ENCODE measurements at places on chromosomes 6 and 20.

- DNase-seq: no peak
Measured at GRCh38 chr6:116406678-116407345, 36.1 kb downstream of the DSE start.

DNA sequence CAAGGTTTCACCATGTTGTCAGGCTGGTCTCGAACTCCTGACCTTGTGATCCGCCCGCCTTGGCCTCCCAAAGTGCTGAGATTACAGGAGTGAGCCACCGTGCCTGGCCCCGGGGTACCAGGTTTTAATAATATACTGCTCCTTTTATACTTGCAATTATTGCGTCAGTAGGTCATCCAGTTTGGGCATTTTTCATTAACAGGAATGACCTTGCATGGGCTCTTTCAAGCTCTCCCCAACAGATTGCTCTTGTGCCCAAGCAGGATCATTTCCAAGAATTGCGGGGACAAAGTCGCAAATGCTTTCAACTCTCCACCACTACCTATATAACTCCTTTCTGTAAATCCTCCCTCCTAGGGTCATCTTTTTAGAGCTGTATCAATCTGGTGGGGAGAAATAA is 23.8 kb downstream of the STK38 start:
- no peak for DNase-seq

DNA sequence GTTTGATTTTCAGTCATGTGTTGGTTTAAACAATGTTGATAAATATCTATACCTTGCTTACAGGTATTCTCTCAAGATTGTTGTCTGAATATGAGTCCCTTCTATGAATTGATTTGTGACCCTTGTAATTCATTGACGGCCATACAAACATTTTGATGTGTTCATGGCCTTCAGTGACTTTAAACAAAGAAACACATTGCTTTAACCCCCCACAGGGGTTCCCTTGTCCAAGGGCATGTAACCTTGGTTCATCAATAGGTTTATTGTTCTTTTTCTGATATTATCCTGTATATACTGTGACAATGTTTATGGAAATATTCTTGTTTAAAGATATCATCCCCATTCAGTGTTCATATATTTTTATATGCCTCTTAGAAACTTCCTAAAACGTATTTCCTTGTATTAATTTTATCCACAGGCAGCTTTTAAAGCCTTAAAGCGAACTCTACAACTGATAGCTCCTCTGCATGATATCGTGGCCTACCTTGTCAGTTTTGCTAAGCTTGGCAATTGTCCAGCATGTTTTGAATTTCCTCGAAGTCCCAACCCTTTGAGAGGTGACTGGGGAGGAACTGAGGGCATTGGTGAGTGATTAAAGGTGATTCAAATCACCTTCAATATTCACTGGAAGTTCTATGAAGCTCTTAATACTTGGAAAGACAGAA is 87.0 kb downstream of the CD164 start:
- no peak for DNase-seq

GRCh38 chr6:151722342-151722741 is 85.1 kb upstream of the ESR1 start:
- no peak for DNase-seq

DNA sequence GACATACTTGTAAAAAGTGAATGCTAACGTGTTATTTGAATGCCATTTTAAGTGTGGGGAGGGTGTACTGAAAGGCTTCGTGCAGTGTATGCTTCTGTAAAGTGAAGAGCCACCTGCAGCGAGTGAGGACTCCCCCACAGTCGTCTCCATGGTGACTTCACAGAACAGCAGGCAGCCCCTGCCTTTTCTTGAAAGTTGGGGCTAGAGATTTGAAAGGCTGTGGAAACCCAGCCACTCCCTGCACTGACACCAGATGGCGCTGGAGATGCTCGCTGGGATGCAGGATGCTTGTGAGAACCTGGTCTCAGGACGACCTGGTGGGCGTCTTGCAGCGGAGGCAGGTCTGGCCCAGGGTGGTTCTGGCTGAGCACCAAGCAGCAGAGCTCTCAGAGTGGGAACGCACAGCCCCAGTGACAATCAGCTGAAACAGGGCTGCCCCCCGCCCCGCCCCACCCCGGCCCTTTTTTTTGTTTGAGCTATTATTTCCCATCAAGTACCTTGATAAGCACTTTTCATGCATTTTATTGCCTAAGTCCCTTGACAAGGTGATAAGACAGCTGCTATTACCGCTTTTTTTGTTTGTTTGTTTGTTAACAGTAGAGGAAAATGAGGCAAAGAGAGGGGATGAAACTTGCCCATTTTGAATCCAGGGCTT is 150.3 kb downstream of the SYCP2 start:
- no peak for DNase-seq

DNA sequence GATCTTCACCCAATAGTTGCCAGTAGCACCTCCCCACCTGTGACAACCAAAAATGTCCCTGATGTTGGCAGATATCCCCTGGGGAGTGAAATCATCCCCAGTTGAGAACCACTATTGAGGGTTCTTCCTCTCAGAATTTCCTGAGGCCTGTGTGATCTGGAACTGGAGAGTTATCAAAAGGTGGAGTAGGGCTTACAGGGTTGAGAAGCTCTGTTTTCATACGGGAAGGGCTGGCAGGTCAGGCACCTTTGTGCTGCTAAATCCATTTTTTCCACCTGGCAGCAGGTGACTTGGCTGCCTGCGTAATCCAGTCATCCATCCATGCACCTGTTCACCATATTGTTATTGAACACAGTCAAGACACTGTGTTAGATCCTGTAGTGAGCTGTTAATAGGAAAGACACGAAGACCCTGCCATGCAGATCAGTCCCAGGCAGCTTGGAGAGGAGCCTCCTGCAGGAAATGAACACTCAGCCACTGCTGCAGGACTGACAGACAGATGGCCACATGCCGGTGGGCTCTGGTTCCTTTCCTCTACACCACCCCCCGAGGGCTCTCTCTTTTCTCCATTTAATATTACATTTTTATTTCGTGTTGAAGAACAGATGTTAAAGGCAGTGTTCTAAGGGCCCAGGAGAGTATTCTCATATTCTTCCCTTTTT is 5.4 kb downstream of the DUSP22 start:
- peak; percentile 64 for DNase-seq

DNA sequence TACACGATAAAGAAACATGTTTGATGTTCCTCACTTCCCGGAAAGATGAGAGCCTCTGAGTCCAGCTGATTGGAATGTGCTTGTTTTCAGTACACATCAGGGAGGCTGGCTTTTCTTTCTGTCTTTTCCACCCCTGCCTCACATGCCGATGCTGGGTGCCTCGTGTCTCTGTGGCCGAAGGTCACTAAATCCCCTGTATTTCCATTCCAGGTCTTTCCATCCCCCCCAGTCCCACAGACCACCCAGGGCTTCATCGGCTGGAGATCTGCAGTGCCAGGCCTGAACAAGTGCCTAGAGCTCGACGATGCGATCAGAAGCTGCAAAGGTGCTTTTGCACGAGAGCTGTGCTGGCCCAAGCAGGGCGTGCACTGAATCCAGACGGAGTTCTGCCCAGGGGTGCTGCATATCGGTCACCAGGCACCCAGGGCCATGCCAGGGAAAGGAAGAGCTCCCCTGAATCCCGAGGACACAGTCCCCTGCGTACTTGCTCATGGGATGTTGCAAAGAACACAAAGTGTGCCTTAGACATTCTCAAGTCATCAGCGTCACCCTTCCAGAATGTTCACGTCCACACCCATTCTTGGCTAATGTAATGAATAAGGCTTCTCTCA is 67.9 kb downstream of the ANKRD60 start:
- no peak for DNase-seq

DNA sequence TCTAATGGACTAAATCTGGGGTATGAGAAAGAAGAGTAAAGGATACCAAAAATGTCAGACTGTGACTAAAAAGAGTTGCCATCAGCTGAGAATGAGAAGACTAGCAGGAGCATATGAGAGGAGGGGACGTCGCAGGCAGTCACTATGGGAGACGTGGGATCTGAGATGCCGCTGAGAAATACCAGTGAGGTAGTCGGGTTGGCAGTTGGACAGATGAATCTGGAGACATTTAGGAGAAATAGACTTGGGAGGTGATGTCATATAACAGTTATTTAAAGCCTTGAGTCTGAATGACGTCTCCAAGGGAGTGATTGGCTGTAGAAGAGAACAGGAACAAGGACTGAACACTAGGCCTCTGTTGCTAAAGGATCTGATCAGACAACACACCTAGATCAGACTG is 51.5 kb upstream of the TRIM26 start:
- DNase-seq: no peak

DNA sequence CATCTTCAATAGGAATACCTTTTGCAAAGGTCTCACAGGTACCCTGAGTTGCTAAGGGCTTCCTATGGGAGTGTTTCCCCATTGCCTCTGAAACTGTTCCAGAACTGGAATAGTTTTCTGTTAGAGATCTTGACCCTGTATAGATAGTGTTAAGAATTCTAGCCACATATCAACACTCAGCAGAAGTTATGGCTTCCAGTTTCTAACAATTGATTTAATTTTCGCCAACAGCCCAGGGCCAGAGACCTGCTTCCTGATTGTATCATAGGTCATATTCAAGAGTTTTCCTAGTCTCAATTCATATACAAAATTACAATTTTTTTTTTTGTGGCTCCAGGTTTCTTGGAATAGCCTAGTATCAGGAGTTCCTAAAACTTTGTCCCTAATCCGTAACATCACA is 61.0 kb downstream of the PXDC1 start:
- DNase-seq: no peak

DNA sequence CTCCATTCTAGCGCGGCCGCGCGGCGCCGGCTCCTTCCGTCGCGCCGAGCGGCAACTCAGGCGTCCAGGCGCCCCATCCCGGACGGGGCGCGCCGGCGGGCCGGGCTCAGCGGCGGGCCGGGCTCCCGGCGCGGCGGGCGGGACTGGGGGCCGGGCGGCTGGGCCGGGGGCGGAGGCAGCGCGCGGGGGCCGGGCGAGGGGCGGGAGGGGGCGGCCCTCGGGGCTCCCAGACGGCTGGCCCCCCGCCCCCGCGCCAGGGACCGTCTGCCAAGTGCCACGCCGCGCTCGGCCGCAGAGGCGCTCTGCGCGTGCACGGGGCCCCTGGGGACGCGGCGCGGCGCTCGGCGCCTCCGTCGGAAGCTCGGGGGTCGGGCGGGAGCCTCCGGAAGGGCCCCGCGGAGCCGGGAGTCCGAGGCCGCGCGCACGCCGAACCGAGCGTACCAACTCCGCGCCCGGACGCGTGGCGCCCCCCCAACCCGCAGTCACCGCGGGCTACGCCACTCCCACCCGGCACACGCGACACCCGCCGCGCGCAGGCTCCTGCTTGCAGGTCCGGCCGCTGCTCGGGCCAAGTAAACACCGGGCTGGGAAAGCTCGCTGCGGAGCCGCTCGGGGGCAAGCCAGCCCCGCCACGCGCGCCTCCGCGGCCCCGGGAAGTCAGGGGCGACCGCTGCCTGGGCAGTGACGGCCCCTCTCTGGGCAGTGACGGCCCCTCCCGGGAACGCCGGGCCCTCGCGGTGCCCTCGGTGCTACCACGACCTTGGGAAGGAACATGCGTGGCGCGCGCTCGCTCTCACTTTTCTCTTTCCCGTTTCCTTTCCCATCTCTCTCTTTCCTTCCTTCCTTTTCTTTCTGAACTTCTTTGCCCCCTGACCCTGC is at the start of gene PREX1:
PREX1 (minus strand) TSS at position 145 of the 879 bp plus-strand sequence; CDS start at position 6, 139 bp downstream.
- peak; percentile 92 for DNase-seq

DNA sequence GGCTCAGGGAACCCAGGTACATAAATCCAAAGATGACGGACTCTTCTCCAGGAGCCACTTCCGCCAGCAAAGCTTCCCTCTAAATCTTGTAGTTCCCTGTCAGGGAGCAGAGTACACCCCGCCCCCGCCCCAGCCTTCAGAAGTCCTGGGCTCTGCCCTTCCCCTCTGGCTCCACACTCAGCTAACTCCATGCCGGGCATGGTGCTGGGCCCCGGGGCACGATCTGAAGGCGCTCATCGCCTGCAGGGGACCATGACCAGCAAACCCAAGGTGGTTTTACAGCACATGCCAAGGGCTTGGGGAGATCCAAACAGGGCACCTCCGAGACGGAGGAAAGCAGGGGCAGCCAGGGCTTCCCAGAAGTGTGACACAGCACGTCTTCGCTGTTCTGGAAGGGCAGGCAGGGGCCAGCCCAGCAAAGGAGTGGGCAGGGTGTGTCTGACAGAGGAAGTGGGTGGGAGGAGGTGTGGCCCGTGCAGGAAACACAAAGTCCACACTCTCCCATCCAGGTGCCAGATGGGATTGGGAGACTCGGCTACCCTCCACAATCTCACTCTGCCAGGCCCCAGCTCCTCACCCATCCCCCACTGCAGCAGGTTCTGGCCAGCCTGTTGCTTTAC is 41.6 kb upstream of the SLC22A2 start:
- DNase-seq: no peak

DNA sequence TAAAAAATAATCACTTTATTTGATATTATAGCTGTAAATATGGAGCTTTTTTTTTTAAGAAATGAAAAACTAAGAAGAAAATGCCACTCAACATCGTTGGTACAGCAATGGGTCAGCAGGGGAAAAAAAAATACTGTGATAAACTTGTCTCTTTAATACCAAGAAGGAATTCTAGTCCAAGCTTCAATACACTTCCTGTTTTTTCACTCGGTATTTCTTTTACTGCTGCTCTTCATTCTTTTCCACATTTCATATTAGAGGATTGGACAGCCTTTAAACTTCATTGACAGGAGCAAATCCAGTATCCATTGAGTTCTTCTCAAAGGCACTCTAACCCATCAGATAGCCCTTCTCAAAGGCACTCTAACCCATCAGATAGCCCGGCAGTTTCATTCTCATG is 22.2 kb upstream of the EZR start:
- DNase-seq: no peak

DNA sequence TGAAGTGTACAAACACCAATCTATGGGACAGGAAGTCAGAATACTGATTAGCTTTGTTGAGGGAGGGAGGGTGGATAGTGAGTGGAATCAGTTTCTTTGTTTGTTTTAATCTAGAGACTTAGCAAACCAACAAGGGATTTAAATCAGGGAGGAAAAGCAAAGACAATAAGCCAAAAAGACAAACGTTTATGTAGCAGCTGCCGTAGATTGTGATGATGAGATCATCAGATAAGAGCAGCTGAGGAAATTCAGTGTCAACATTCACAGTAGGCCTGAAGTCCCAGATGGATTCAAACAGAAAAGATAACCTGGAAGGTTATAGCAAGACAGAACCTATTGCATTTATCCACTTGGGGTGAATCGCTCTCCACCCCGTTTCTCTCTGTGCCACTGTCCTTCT is 104.9 kb upstream of the SYNDIG1 start:
- no peak for DNase-seq

DNA sequence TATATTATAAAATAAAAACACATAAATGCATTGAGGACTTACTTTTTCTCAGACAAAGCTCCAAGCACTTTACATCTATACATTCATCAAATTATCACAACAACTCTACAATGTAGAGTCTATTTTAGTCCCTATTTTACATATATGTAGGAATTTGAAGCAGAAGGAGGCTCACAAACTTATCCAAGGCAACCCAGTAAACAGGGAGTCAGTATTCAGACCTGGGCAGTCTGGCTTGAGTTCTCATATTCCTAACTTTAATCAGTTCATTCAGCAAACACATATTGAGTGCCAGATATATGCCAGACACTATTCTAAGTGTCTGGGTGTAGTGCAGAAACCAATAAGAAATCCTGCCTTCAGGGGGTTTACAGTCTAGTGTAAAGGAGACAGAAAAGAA is 129.2 kb downstream of the C6orf58 start:
- DNase-seq: no peak

Data from posterior vena cava (tissue), 2 donors.